Fibroblast of the conjunctiva (primary cell): ENCODE measurements at places on chromosomes 1 and 21.

DNA sequence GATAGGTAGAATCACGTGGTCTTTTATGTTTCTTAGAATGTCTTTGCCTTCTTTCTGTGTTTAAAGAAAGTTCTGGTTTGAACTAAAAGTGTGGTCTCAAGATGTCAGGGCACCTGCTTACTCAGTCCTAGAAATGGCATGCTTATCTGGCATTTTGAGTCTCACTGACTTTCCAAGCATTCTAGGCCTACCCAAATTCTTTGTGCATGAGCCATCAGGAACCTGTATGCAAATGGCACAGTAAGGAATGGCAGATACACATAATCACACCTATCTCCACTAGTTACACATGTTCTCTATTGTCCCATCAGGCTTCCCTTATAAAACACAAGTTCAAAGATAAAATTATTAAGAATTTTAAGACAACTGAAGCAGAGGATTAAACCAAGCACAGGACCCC, 29.5 kb upstream of the CLCA4 start:
- no peak for DNase-seq

- no peak for DNase-seq
Observed at GRCh38 chr1:84427250-84428188, 29.2 kb downstream of the DNASE2B start.

- peak; percentile 20 for DNase-seq
Observed at GRCh38 chr1:107430540-107431228, 289.8 kb downstream of the NTNG1 start.

DNA sequence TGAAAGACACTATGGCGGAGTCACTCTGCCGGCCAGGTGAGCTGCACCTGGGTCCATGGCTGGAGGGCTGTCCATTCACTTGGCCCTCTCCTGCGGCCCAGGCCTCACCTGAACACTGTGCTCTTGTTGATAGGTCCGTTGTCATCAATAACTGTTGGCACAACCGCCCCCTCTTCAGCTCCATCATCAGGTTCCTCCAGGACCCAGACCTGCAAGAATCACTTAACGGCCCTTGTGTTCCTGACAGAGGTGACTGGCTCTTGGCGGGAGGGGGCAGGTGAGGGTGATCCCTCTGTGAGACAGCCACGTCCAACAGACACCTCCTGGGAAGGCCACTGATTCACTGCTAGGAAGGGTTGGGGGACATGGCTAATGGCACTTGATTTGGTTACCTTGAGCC, 54.9 kb downstream of the INAVA start:
- DNase-seq = no peak

DNA sequence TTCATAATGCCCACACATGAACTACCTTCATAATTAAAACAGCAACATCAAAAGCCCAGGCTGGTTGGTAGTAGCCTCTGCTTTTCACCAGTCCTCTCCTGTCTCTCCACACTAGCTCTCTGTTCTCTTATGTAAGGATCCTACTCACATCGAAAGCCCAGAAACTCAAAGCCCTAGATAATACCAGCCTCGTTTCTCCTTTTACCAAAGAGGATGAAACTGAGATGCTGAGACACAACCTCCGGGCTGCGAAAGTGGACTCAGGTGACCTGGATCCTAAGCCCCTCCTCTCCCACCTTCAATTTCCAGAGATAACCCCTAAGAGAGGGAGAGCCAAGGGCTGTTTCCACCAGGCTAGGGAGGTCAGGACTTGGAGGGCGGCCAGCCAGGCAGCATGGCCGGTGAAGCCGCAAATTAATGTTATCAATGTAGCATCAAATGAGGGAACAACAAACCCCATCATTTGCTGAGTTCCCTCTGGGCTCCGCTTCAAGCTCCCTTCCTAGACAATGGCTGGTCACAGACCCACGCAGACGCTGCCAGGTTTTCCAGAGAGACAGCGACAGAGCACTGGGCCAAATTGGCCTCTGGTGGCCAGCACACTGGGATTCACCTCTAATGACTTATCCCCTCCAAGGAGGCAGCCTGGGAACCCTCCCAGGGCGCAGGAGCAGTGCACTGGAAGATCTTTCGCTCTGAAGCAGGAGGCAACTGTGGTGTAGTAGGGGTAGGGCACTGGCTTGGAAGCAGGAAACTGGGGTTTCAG, 20.7 kb upstream of the STMN1 start:
- DNase-seq = no peak

DNA sequence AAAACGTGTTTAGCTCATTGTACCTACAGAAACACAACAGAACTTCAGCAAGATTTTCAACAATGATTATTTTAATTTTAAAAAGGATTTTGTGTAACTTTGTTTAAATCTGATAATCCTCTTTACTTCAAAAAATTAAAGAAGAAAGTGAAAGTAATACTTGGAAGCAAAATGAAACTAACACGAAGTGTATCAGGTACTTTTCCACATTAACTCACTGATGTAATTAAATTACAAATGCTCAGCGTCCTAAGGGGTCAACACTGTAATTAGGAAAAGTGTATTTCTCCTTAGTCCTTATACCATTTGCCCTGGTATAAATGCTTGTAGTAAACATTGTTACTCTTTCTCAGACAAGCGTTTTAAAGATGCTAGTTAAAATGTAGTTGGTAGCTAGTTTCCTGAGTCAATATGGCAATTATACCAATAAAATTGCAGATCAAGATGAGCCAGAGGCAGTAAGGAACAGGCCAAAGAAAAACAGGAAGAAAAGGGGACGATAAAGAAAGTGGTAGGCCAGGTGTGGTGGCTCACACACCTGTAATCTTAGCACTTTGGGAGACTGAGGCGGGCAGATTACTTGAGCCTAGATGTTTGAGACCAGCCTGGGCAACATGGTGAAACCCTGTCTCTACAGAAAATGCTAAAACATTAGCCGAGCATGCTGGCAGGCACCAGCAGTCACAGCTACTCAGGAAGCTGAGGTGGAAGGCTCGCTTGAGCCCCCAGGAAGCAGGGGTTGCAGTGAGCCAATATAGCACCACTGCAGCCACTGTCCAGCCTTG, 553.0 kb downstream of the SMYD3 start:
- DNase-seq = no peak

GRCh38 chr1:232209357-232209756, 420.6 kb downstream of the SIPA1L2 start:
- no peak for DNase-seq

- no peak for DNase-seq
Observed at GRCh38 chr1:226643177-226643576, 94.6 kb downstream of the STUM start.

GRCh38 chr1:179082999-179083335, 1.1 kb downstream of the TOR3A start:
- no peak for DNase-seq

DNA sequence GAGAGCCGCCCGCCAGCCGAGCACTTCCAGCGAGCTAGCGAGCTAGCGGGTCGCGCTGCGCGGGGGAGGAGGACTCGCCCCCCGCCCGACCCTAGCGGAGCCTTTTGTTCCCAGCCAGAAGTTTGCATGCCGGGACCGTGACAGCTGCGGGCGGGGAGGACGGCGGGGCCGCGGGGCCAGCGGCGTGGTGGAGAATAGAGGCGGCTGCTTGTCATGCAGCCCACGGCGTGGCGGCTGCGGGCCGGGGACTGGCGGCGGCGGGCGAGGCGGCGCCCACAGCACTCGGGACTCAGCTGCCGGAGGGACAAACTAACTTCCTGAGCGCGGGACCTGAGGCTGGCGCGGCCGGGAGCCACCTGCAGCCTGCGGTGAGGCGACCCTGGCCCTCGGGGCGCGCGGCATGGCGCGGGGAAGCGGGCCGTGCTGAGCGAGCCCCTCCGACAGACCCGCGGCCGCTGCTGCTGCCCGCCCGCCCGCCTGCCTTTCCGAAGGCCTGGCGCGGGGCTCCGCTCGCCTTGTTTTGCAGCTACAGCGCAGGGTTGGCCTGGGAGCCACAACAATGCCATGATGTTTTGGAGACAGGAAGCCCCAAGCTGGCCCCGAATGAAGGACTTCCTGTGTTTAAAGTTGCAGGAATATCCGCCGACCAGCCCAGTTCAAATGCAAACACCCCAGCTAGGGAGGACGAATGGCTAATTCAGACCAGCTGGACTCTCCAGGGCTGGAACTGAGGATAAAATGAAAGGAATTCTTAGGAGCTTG, 82.2 kb upstream of the BMP8A start:
- peak; percentile 67 for DNase-seq

GRCh38 chr1:203544485-203544884, 50.5 kb downstream of the OPTC start:
- DNase-seq = no peak

- no peak for DNase-seq
Observed at GRCh38 chr1:22164841-22165808, 22.2 kb upstream of the WNT4 start.

DNA sequence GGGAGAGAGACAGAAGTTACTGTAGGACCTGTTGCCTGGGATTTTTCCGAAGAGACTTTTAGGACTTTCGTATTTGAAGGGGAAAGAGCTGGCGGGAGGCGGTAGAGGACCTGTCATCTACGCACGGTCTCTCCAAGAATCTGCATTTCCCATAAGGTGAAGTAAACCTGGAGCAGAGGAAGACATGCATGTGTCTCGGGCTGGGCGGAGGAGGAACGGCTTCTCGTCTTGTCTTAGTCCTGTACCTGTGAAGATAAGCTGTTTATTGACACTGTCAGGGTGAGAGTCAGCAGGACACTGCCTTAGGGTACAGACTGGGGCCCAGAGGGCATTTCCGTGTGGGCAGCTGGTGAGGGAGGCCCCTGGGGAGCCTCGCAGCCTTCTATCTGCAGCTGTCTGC, 123.4 kb upstream of the COL6A1 start:
- DNase-seq = no peak

DNA sequence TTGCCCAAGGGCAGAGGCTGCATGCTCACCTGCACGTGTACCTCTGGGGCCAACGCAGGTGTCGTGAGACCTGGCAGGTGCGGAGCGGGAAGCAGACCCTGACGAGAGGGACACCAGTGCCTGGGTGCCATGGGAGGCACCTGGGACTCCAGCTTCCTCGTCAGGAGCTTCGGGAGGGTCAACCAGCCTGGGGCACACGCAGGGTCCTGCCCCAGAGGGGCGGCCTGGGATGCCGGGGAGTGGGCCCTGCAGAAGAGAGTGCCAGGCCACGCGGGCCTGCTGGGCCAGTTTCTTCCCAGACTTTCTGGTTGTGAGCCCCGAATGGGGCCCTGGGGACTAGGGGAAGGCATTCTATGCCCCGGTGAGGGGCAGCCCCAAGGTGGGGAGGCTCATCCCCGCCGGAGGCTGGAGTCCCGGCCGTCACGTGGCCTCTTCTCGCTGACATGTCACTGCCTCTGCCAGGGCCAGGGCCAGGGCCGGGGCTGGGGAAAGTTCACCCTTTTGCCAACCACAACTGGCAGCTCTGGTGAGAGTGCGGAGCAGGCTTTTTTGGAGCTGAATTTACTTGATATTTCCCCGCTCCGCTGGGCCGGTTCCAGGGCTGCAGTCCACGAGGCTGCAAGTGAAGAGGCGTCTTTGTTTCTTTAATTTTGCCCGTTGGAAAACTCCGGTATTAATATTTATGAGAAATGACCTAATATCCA, 38.5 kb upstream of the ACTRT2 start:
- no peak for DNase-seq
